ENCODE measurements at places on chromosomes 12 and 14. TPM values are rescaled to one million over a fixed set of nuclear protein-coding genes. Genes with fewer than 3 reads are reported as not detected.

- no peak for DNase-seq
Observed at GRCh38 chr12:91622037-91622436, 439.4 kb upstream of the DCN start.

- DNase-seq: no peak
Observed at GRCh38 chr14:101552786-101553231, 8.5 kb upstream of the DIO3 start.

DNA sequence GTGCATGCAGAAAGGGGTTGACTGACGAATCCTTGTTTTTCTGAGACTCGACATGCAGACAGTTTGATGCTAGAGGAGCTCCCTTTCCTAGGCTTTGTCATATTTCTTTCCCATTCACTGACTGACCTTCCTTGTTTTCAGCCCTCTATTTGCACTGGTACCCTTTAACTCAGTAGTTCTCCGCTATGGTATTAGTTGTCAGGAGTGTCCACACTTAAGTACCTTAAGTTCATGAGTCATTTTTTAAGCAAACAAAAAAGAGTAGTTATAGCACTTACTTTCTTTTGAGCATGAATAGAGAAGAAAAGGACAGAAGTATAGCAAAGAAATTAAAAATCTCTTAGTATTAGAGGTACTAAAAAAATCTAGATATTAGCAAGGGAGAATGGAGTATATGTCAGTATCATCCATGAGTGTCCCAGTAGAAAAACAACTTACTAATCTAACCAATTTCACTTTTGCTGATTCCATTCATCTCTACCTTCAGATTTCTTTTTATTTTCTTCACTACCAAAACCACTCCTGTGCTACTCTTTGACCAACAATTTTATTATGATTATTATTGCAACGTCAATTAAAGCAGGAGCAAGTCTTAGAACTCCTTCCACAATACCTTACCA lies 8.3 kb downstream of the ATP2B1 start:
- no peak for DNase-seq

DNA sequence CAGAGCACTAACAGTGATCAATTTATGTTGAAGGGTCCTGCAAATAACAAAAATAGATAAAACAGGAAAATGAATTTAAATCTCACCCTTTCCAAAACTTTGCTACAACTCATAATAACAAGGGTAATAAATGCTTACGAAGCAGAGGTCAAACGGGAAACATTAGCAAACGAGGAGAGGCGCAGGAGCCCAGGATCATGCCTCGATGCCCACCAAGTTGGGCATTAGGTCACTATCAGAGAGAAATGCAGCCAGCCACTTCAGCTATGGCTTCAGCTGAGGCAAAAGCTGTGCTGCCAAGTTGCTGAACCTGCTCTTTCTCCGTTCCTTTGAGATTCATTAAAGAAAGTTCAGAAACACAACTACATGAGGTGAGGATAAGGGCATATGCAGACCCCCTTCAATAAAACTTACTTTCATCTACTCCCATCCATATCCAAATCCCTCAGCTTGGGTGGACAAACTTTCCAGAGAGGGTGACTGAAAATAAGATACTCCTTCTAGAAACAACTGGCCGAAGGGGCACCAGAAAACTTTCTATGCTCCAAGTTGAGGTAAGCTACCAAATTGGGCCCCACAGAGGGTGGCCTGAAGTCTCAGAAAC lies 7.9 kb downstream of the NKX2-1 start:
- no peak for DNase-seq

Gene IRAK3
- total RNA-seq: 6.6 TPM

Measured in GM23248 (cell line).